GM13977 (cell line): ENCODE measurements at places on chromosomes 13 and 19.
A peak's percentile ranks its signal among the peaks of the same experiment; 100 is the strongest.

DNA sequence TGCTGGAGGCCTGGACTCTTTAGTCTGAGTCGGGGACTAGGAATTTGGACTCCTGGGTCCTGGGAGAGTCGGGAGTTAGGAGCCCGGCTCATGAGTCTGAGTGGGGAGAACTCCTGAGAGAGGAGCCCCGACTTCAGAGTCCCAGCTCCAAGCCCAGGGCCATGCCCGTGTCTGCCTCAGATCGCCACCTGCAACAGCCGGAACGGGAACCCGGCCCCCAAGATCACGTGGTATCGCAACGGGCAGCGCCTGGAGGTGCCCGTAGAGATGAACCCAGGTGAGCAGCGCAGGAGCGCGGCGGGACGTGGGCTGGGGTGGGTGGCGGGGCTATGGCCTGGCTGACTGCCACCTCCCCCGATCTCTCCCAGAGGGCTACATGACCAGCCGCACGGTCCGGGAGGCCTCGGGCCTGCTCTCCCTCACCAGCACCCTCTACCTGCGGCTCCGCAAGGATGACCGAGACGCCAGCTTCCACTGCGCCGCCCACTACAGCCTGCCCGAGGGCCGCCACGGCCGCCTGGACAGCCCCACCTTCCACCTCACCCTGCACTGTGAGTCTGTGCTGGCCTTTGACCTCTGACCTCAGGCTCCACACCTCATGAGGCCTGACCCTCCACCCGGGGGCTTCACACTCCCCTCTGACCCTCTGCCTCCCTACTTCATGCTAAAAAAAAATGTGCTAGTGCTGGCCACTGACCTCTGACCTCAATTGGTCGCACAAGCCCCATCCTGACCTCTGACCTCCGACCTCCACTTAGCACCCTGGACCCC, 4.4 kb downstream of the BCAM start:
- peak; percentile 24 for DNase-seq

DNA sequence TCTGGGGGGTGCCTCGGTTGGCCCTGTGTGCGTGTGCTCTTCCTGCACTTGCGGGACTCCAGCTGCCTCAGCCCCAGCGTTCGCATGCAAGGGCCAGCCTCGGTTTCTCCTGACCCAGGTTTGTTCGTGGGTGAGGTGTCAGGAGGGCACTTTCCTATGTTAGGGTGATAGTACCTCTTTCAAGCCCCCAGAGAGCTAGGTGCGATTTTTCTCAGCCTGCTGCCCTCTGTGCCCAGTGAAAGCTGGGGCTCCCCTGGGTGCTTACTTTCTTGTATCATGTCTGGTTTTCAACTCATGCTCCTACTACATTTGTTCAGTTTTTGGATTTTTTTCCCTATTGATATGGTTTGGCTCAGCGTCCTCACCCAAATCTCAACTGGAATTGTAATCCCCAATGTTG, 289.2 kb downstream of the TEX29 start:
- no peak for DNase-seq

GRCh38 chr13:28001049-28001448, 12.6 kb upstream of the URAD start:
- DNase-seq = no peak

DNA sequence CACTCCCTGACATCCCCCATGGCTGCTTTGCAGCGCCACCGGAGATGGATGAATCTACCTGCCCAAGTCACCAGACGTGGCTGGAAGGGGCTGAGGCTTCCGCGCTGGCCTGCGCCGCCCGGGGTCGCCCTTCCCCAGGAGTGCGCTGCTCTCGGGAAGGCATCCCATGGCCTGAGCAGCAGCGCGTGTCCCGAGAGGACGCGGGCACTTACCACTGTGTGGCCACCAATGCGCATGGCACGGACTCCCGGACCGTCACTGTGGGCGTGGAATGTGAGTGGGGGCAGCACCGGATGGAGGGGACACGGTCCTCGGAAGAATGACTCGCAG, 4.6 kb downstream of the ICAM5 start:
- no peak for DNase-seq

DNA sequence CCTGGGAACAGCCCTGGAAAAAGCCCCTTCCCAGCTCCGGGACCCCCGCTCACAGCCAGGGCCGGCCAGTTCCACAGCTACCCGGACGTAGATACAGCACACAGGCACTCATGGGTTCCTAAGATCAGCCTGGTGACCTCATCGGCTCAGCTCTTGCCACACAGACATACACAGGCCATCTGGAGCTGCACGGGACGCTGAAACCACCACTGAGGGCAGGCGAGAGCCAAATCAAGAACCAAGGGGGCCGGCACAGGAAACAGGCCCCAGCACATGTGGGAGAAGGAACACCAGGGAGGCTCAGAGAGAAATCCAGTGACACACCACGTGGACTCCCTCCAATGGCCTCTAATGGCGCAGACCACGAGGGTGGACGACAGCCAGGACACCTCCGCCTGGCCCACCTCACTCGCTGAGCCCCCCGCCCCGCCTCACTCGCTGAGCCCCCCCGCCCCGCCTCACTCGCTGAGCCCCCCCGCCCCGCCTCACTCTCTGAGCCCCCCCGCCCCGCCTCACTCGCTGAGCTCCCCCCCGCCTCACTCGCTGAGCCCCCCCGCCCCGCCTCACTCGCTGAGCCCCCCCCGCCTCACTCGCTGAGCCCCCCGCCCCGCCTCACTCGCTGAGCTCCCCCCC, 69.7 kb upstream of the C13orf46 start:
- DNase-seq = no peak

GRCh38 chr13:51550151-51550550, 34.1 kb upstream of the WDFY2 start:
- DNase-seq = no peak

DNA sequence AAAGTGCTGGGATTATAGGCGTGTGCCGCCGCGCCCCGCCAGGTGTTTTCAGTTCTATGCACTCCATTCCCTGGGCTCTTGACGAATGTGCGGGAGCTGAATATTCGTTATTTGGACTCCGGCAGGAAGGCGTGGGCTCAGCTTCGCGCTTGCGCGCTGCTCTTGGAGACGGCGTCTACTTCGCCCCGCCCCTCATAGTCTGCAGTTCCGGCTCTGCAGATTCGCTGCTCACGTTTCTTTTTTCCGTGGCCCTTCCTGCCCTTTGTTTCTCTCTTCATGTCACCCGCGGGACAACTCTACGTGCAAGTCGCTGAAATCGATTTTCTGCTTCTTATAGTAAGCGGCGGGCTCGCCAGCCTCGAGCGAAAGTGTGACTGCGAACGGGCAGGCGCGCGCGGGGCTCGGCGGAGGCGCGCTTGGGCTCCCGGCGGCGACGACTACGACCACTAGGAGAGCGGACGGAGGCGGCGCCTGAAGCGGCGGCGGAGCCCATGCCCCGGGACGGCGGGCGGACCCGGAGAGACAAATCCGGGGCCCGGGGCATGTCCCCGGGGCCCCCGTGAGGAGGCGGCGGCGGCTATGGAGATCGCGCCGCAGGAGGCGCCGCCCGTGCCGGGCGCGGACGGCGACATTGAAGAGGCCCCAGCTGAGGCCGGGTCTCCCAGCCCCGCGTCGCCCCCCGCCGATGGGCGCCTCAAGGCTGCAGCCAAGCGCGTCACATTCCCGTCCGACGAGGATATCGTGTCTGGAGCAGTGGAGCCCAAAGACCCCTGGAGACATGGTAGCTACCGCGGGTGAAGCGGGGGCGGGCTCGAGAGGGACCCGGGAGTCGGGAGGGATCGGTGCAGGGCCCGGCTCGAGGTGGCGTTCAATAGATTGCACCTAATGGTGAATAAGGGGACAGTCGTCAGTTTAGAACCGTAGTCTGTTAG, at the start of gene PPP1R37:
PPP1R37 (plus strand) TSS at position 433 of the 932 bp plus-strand sequence; CDS start at position 580, 147 bp downstream.
- peak; percentile 98 for DNase-seq

DNA sequence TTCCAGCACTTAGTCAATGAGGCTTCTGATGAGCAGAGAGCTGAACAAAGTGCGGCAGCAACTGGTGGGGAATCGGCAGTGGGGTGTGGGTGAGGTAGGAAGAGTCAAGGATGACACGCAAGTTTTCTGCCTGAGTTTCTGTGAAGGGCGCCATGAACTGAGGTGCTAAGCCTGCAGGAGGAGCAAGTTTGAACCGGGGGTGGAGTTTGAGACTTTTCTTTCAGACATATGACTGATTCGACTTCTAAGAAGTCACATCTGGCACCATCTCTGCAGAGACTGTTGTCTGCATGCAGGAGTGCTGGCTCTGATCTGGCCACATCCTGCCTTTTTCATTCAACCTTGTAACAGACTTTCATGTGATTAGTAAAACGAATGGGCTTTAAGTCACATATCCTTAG, 14.8 kb upstream of the GPI start:
- DNase-seq = no peak

DNA sequence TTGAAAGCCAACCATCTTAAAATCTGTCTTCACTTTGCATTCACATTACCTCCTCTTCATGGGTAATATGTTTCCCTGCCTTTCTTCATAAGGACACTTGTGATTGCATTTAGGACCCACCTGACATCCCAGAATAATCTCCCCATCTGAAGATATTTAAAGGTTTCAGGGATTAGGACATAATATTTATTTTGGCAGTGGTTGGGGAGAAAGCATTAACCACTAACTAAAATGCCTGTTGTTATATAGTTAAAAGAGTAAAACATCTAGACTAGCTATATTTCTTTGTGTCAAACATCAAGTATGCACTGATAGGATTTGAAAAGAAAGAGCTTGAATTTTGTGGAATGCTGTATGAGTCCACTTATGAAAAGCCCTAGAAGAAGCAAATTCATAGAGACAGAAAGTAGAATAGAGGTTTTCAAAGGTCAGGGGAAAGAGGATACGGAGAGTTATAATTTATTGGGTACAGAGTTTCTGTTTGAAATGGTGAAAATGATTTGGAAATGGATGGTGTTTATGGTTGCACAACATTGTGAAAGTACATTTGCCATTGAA, 457.7 kb upstream of the SPRY2 start:
- no peak for DNase-seq

DNA sequence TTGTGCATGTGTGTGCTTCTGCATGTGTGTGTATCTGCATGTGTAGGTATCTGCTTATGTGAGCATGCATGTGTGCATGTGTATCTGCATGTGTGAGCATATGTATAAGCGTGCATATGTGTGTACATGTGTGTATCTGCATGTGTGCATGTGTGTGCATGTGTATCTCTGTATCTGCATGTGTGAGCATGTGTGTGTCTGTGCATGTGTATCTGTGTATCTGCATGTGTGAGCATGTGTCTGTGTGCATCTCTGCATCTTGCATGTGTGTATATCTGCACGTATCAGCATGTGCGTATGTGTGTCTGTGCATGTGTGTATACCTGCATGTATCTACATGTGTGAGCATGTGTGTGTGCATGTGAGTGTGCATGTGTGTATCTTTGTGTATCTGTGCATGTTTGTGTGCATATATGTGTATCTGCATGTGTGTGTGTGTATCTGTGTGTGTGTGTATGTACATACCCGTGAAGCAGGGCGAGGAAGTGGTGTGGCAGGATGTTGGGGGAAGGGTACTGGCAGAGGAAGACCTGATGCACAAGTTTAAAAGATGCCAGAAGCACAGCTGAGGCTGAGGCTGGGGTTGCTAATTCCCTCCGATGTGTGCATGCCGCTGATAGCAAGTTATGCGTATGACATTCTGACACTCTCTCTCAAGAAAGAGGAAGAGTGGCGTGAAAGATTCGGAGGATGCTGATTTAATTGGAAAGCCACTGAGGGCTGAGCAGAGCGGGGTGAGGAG, 64.2 kb downstream of the TEX29 start:
- no peak for DNase-seq

GRCh38 chr19:55611300-55611982, 6.0 kb downstream of the ZNF865 start:
- no peak for DNase-seq

DNA sequence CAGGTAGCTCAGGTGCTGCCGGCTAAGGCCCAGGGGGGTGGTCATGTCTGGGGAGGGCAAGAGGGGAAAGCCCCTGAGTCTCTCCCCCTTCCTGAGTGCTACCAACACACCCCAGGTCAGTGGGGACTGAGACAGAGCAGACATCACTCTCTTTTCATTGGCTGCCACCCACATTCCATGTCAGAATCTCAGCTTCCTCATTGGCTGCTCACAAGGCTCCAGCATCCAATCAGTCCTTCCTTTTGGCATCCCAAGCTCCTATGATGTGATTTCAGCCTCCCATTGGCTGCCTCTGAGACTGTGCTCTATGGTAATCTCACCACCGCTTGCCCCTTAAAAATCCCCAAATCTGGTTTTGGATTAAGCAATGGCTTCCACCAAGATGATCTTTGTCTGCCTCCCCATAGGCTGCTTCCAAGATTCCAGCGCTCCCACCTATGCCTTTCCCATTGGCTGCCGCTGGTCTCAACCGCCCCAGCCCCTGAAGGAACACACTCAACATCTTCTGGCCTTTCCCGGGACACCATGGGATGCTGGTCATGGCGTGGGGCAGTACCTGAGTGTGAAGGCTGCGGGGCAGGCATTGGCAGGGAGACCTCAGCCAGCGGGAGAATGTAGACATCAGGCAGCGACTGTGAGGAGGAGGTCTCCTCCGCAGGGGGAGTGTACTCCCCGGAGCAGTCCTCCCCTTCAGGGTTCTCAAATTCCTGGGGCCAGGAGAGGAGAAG, 2.0 kb downstream of the LMTK3 start:
- peak; percentile 33 for DNase-seq
